Activated CD4-positive, alpha-beta T cell treated with anti-CD3 and anti-CD28 coated beads for 24 hours (primary cell): ENCODE measurements at places on chromosomes 5 and 9.

DNA sequence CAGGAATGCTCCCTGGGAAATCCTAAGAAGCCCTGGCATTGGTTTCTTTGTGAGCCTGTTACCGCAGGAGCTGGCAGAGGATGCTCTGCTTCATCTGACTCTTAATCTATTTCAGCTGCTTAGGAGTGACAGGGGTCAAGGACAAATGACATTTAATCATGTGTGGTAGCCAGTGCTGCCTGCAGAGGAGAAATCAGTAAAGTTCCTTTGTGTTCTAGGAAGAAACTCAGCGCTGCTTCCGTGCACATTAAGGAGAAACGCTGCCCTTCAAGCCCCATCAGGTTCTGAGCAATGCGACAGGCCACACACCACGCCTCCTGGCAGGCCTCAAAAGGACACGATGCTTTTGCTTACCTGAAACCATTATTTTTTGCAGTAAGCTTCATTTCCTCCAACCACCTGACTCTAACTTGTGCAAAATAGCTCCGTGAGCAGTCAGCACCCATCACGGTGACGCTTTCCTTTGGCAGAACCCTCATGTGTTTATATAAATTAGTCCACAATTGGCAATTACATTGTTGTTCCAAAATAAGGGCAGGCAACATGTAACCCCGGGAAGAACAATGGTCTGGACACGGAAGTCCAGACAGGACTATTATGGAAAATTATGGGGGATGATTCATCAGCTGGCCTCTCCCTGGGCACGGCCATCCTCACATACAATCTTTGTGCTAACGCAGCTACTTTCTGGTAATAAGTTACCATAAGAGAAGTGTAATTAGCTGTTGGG is 387.9 kb upstream of the DAP start:
- DNase-seq, result no peak

DNA sequence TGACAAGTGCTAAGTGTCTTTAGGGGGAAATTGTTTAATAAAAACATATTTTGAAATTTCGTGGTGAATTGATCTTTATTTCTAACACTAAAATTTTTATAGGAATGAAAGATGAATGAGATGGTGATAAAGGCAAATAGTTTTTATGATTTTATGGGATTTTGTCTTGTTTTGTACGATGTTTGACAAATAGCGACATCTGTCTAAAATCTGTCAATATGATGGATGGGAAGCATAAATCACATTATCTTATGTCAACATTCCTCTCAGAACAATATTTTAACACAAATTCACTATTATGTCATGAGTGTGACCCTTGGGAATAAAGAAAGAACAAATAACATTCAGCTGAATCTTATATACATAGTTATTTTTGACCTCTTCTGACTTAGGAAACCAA is 852.0 kb upstream of the CDH6 start:
- no peak for DNase-seq

DNA sequence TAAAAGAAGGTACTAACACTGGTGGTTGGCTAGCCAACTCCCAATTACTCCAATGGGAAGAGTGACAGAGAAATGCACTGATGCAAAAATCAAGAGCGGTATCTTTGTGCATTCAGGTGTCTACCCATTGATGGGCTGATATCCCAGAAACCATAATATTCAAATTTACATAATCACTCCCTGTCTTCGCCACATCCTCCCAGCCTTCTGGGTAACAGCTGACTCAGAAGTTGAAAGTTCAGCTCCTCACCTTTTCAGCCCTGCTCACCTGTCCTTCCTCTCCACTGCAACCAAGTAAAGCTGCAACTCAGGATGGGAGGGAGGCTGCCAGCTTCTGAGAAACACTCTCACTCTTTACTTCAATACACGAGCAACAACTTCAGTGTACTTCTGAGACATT is 6.9 kb downstream of the SUSD1 start:
- no peak for DNase-seq

- DNase-seq, result peak; percentile 21
Observed at GRCh38 chr9:115008536-115009270, 78.3 kb upstream of the TNFSF8 start.

GRCh38 chr9:97284798-97285197 is 22.7 kb upstream of the CCDC180 start:
- no peak for DNase-seq
